ENCODE measurements at places on chromosomes 3 and 15. TPM values are rescaled to one million over a fixed set of nuclear protein-coding genes. Genes with fewer than 3 reads are reported as not detected.

DNA sequence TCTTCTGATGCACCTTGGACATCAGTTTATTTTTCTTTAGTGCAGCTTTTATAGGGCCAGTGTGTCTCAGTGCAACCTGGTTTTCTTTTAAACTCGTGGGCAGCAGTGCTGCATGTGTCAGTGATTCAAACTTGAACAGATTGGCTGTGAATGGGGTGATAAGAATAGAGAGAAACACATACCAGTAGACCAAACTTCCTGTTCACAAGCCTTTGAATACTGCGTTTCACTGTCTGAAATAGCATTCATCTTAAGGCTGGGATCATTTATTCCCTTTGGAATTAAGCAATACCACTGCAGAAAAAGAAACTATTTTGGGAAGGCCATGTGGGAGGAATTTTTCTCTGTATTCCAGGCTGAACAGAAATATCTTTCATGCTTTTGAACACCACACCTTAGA, 51.7 kb downstream of the PHLDB2 start:
- H3K4me3 ChIP-seq: no peak overlapping the region
- no peaks in the 10 kb centered on the region for H3K27me3 ChIP-seq
- no peak overlapping the region for H3K27ac ChIP-seq
- peaks cover 6% of the 10 kb centered on the region for H3K36me3 ChIP-seq

The CCR3 gene
- total RNA-seq: 4.3 TPM

DNA sequence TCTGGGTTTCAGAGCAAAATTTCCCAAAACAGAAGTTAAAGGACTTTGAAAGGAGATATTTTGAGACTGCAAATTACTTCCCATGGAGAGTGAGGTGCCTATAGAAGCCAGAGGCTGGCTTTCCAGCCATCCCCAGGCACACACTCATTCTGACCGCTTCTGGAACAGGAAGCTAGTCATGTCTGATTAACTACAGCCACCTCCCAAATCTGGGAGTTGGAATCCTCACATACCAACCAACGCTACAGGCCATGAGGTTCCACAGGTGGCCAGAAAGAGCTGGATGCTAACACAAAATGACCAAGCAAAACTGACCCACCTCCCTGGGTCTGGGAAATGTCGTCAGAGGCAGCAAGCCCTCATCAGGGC, 87.2 kb downstream of the SNRK start:
- no peak overlapping the region for H3K27ac ChIP-seq
- H3K4me1 ChIP-seq: peaks cover 36% of the 10 kb centered on the region
- no peaks in the 10 kb centered on the region for H3K27me3 ChIP-seq
- H3K36me3 ChIP-seq: no peaks in the 10 kb centered on the region
- DNase-seq: no peak

GRCh38 chr15:45827275-45827674, 192.4 kb downstream of the SQOR start:
- H3K27me3 ChIP-seq: no peaks in the 10 kb centered on the region
- H3K36me3 ChIP-seq: no peaks in the 10 kb centered on the region
- H3K4me1 ChIP-seq: no peaks in the 10 kb centered on the region
- H3K27ac ChIP-seq: no peak overlapping the region
- no peak overlapping the region for H3K4me3 ChIP-seq
- DNase-seq: no peak

DNA sequence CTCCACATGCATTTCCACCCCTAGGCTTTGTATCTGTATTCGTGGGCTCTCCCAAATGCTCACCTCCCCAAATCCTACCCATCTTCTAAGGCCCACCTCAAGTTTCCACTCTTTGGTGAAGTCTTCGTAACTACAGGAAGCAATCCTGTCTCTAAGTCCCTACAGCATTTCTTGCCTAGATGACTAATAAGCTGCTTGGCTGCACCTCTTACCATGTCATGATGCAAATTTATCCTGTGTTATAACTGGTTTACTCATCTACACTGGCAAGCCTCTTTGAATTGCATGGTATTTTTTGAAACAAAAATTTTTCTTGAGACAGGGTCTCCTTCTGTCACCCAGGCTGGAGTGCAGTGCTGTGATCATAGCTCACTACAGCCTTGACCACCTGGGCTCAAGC, 73.3 kb downstream of the SETMAR start:
- H3K4me1 ChIP-seq: no peaks in the 10 kb centered on the region
- H3K36me3 ChIP-seq: peaks cover 30% of the 10 kb centered on the region
- H3K27me3 ChIP-seq: no peaks in the 10 kb centered on the region
- DNase-seq: no peak
- H3K4me3 ChIP-seq: no peak overlapping the region

The CPLX3 gene
- 1.7 TPM for total RNA-seq

The IP6K2 gene
- total RNA-seq: 53.5 TPM

GRCh38 chr3:69490971-69491370, 105.1 kb upstream of the FRMD4B start:
- H3K4me1 ChIP-seq: peaks cover 3% of the 10 kb centered on the region
- no peak for DNase-seq
- H3K36me3 ChIP-seq: no peaks in the 10 kb centered on the region
- no peak overlapping the region for H3K27ac ChIP-seq

GRCh38 chr15:34147371-34148140, 45.7 kb downstream of the PGBD4 start:
- H3K4me1 ChIP-seq: no peaks in the 10 kb centered on the region
- no peak overlapping the region for H3K4me3 ChIP-seq
- no peaks in the 10 kb centered on the region for H3K27me3 ChIP-seq
- no peak overlapping the region for H3K27ac ChIP-seq
- H3K36me3 ChIP-seq: peaks cover 5% of the 10 kb centered on the region

GRCh38 chr15:83585601-83586335, 68.2 kb upstream of the ADAMTSL3 start:
- H3K27ac ChIP-seq: no peak overlapping the region
- H3K27me3 ChIP-seq: no peaks in the 10 kb centered on the region
- no peak for DNase-seq
- H3K4me1 ChIP-seq: no peaks in the 10 kb centered on the region
- H3K4me3 ChIP-seq: no peak overlapping the region
- no peaks in the 10 kb centered on the region for H3K36me3 ChIP-seq

The GUCA1C gene
- total RNA-seq: not detected

The CCDC54 gene
- not detected for total RNA-seq

The DGKG gene
- 7.5 TPM for total RNA-seq

- H3K27ac ChIP-seq: no peak overlapping the region
- H3K36me3 ChIP-seq: no peaks in the 10 kb centered on the region
- no peak overlapping the region for H3K4me3 ChIP-seq
- no peak for DNase-seq
- H3K4me1 ChIP-seq: no peaks in the 10 kb centered on the region
Measured at GRCh38 chr3:81894598-81894997, 133.2 kb upstream of the GBE1 start.

GRCh38 chr15:70339571-70340493, 242.1 kb upstream of the TLE3 start:
- no peaks in the 10 kb centered on the region for H3K4me1 ChIP-seq
- no peak overlapping the region for H3K27ac ChIP-seq
- no peak overlapping the region for H3K4me3 ChIP-seq
- peaks cover 17% of the 10 kb centered on the region for H3K36me3 ChIP-seq

The KIF15 gene
- 27.2 TPM for total RNA-seq

DNA sequence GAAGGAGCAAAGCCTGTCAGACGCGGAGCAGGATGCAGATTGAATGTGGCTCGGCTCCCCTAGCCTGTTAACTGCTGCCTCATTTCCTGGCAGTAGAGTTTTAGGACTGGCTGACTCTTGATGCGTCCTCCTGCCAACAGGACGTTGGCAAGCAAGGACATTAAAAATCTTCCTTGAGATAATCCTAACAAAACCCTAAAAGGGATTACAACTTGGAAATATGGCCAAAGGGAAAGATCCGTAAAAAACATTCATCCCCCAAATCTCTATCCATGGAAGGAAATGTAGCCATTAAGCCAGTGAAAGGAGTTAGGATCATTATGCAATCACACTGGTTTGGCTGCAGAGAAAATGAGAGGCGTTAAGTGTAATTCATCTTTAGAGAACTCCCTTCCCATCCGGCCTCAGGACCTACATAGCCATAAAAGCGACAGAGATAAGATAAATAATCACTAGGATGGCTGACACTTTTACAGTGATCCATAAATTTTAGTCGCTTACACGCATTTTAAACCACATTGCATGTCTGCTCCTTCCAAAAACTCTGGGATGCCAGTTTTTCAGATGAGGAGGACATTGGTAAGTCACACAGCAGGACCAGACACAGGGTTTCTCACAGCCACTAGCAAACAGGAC, 44.5 kb upstream of the C3orf80 start:
- no peak for DNase-seq
- H3K36me3 ChIP-seq: no peaks in the 10 kb centered on the region
- no peak overlapping the region for H3K4me3 ChIP-seq
- no peak overlapping the region for H3K27ac ChIP-seq
- peaks cover 8% of the 10 kb centered on the region for H3K27me3 ChIP-seq

DNA sequence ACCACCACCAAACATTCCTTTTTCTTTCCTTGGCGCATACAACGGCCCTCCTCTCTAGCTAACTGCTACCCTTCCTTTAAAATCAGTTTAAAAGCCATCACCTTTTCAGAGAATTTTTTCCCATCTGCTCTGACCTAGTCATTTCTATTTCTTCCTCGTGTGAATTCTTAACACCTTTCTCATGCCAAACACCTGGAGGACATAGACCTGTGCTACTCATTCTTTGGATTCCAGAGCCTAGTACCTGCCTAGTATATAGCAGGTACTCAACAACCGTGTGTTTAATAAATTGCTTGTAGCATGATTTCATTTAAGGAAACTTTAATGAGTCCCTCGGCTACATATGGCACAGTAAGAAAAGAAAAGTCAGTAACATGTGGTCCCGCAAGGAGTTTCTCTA, 2.0 kb upstream of the TPM1 start:
- no peak overlapping the region for H3K4me3 ChIP-seq
- peaks cover 44% of the 10 kb centered on the region for H3K27me3 ChIP-seq
- peaks cover 5% of the 10 kb centered on the region for H3K4me1 ChIP-seq
- no peaks in the 10 kb centered on the region for H3K36me3 ChIP-seq
- DNase-seq: no peak

DNA sequence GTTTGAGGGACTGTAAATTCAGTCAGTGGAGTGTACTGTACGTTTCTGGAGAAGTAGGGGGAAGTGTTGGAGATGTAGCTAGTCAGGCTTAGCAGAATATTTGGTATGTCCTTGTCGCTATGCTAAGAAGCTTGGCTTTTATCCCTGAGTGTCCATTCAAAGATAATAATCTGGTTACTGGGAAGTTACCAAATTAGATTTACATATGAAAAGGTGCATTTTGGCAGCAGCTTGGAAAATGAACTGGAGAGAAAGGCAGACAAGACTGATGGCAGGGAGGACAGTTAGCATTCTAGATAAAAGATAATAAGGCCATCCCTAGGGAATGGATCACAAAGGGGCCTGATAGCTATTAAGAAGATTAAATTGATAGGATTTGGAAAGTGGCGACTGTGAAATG, 58.7 kb downstream of the P2RY1 start:
- no peaks in the 10 kb centered on the region for H3K4me1 ChIP-seq
- no peak overlapping the region for H3K4me3 ChIP-seq
- no peaks in the 10 kb centered on the region for H3K36me3 ChIP-seq
- H3K27me3 ChIP-seq: peaks cover 2% of the 10 kb centered on the region
- no peak overlapping the region for H3K27ac ChIP-seq
- no peak for DNase-seq

The MESD gene
- 33.7 TPM for total RNA-seq

The NRG4 gene
- not detected for total RNA-seq

- H3K27ac ChIP-seq: no peak overlapping the region
- no peak for DNase-seq
- no peaks in the 10 kb centered on the region for H3K4me1 ChIP-seq
- no peaks in the 10 kb centered on the region for H3K36me3 ChIP-seq
- H3K4me3 ChIP-seq: no peak overlapping the region
Measured at GRCh38 chr3:123286308-123287023, 84.7 kb downstream of the SEC22A start.

All from natural killer cell treated with Interleukin-12 subunit alpha and Interleukin-12 subunit beta and Interleukin-15 and Interleukin-18, amount 100 ng/mL, for 72 hours (primary cell).